ENCODE measurements at places on chromosomes 2 and 18. TPM values are rescaled to one million over a fixed set of nuclear protein-coding genes. Genes with fewer than 3 reads are reported as not detected.

SLC4A3 gene
- not detected for total RNA-seq

DSG4 gene
- total RNA-seq = not detected

TMEM178A gene
- 1.9 TPM for total RNA-seq

LOXL3 gene
- 3.6 TPM for total RNA-seq

CHST10 gene
- total RNA-seq = 7.8 TPM

RFTN2 gene
- total RNA-seq = not detected

DNA sequence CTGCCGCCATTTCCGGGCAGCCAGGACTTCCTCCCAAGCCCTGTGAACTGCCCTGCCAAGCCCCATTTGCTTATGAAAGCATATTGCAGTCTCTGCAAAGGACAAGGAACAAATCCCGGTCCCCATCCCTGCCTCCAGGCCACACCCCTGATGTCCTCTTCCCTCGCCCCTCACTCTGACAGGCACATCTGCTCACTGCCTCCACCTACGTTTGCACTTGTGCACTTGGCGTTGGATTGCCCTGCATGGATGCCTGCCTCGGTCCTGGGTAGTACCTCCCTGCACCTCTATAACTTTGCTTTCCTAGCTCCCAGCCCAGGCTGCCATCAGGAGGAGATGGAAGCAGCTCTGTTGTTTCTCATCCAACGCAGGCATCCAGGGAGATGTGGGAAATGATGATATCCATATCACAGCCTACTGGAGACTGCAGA lies 19.6 kb upstream of the RPL31 start:
- no peak for DNase-seq

GRCh38 chr2:12895017-12895416 lies 178.3 kb downstream of the TRIB2 start:
- DNase-seq = no peak

DNA sequence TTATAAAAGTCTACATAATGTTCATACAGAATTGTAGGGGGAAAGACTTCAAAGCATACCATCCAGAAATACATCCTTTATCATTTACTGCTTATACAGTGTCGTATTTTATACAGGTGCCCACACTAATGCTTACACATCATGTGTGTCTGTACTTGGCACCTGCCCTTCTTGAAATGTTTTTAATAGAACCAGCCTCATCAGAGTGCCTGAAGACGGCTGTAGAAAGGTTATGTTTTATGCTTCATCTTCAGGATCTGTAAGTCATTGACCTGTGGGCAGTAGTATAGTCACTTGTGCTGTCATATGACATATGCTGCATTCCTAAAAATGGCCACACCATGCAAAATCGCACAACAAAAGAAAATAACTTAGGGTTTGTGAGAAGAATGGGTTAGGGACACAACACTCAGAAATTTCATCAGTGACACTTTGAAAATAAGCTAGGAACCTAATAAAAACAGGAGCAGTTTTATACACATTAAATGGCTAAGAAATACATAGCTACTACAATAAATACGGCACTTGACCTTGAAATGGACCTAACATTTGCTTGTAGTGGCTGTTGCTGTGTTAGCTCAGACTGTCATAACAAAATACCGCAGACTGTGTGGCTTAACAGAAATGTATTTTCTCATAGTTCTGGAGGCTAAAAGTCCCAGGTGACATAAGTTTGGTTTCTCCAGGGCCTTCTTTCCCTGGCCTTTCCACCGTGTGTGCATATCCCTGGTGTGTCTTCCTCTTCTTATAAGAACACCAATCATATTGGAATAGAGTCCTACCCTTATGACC lies 112.6 kb downstream of the CERS6 start:
- DNase-seq = no peak

- no peak for DNase-seq
Observed at GRCh38 chr2:189552334-189552990, 28.1 kb downstream of the SLC40A1 start.

DNA sequence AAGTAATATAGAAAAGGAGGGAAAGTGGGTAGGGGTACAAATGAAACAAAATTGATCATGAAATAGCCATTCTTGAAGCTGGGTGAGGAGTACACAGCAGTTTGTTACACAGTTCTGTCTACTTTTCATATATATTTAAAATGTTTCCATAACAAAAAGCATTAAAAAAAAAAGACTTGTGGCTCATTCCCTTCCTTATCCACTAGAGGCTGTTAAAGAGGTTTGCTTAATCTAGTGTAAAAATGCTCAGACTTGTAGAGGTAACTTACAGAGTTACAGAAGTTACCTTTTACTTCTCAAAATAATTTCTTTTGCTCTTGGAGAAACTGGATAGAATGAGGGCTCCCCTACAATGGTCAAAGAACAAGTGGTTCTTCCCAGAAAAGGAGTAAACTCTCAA lies 8.1 kb upstream of the WIPF1 start:
- DNase-seq = no peak

DNA sequence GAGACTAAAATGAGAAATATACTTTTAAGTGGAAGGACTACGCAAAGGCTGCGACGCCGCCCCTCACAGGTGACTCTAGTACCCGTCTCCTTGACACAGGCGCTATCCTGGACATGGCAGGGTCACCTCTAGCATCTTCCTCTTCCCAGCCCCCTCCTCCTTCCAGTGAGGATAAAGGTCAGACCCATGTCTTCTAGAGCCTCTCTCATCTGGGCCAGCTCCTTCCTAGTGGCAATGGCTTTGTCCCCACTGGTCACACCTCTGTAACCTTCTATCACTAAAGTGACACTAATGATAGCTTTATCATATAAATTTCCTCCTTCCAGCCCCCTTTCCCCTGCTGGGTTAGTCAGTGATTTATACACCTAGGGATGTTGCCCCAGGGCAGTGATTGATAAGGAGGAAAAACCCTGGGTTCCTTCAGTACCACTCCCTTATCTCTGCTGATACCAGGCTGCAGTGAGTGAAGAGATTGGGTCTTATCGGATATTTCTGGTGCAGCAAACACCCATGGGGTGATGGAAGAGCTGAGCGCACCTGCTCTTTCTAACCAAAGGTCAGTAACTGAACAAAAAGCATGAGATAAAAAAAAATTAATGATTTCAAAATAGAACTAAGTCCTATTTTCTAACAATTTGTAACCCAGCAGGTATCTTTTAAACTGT lies 62.0 kb upstream of the FZD5 start:
- no peak for DNase-seq

GRCh38 chr2:218368621-218369153 lies 12.0 kb downstream of the CATIP start:
- no peak for DNase-seq
